ENCODE measurements at places on chromosomes 2 and 18. TPM values are rescaled to one million over a fixed set of nuclear protein-coding genes. Genes with fewer than 3 reads are reported as not detected.
A peak's percentile ranks its signal among the peaks of the same experiment; 100 is the strongest.

The TSN gene
- total RNA-seq = 53.7 TPM

DNA sequence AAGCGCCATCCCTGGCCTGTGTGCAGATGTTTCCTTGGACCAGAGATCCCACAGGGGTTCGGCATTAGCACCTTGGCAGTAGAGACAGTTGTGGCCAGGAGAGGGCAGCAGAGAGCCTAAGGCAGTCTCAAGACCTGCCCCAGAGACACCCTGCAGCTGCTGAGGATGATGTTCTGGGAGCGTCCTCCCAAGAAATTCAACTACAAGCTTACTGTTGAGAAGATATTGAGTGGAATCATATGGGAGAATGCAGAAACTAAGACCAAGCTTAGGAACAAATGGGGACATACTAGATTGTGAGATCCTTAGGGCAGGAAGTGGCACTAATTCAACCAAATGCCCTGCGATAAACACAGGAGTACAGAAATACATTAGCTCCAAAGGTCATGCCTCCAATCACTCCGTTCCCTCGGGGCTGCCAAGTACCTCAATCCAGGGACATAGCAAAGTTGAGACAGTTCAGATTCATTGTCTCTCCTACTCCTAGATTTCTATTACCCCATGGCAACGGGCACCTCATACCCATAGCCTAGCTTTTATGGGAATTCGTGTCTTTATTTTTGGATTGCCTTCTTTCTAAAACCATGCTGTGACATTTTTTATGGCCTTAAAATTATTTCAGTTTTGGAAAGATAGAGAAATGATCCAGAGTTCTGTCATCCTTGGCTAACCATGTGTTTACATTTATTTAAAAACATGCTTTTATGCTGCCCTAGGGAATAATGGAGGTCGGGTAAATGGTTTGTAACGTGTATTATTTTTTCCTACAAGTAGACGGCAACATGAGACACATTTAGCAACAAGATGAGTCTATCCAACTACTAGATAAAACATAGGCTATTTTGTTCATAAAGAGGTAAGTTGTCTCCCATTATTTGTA lies 2.2 kb upstream of the ERMN start:
- no peaks in the 10 kb centered on the region for H3K36me3 ChIP-seq
- no peaks in the 10 kb centered on the region for H3K27me3 ChIP-seq
- no peak overlapping the region for H3K4me3 ChIP-seq
- H3K4me1 ChIP-seq = no peaks in the 10 kb centered on the region

The TCF23 gene
- total RNA-seq = 63.8 TPM

DNA sequence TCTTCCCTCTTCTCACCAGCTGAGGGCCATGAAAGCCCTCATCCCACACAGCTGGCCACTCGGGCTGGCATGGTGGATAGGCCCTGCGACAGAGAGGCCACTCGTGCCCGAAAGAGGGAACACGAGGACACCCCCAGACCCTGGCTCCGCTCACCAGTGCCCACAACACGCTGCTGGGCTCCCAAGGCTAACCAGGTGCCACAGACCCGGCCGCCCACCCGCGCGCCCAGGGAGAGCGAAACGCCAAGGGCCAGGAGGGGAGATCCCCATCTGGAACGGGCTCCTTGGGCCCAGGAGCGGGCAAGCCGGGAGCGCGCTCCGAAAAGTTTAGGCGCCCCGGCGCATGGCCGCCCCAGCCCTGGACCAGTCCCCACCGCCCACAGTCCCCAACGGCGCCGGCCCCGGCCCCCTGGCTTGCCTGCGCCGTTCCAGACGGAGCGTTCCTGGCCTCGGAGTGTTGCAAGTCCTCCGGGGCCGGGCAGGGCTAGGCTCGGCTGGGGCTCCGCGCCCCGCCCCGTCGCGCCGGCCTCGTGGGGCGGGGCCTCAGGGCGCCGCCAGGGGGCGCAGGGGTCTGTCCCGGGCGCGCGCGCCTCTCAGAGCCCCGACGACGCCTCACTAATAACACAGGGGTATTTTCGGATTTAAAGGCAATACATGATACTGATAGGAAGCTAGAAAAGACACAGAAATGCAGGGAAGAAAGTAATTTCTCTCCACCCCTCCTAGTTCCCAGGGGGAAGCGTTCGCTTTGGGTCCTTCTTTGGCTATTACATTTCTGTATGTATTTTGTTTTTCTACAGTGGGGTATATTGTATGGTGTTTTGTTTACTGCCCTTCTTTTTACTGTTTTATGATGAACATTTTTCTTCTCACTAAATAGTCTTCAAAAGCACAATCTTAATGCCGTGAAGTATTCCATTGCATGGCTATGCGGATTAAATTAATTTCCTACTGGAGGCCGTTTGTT lies at the start of gene TMBIM1:
Gene TMBIM1, minus strand, starts transcription at position 456 of the 967 bp plus-strand sequence. CDS start 10,362 bp downstream, outside the sequence.
- H3K4me1 ChIP-seq = peaks cover 11% of the 10 kb centered on the region
- H3K27me3 ChIP-seq = no peaks in the 10 kb centered on the region
- H3K36me3 ChIP-seq = no peaks in the 10 kb centered on the region

DNA sequence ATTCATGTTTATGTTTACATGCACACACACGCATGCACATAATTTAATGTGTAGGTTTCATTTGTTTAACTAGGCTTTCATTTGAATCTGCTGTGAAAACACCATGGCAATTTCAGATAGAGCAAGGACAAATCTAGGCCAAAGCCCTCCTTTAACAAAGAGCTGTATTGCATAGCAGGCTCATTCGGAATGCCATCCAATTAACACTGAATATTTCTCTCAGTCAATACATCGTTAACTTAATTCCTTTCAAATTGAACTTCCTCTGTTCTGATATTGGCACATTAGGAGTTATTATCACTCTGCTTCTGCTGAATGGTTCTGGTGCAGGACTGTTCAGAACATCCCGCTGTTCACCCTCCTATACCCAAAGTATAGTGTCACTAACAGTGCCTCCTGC lies 435.1 kb upstream of the CDH20 start:
- no peak for DNase-seq
- no peak overlapping the region for H3K27ac ChIP-seq
- H3K4me1 ChIP-seq = no peaks in the 10 kb centered on the region
- no peak overlapping the region for H3K4me3 ChIP-seq

The ALLC gene
- total RNA-seq = not detected

The C2orf72 gene
- not detected for total RNA-seq

GRCh38 chr2:201517094-201517493 lies 65.6 kb downstream of the STRADB start:
- H3K4me1 ChIP-seq = no peaks in the 10 kb centered on the region
- H3K4me3 ChIP-seq = no peak overlapping the region
- no peak for DNase-seq
- no peaks in the 10 kb centered on the region for H3K36me3 ChIP-seq

The HRH4 gene
- total RNA-seq = not detected

The HJURP gene
- total RNA-seq = 0.07 TPM

GRCh38 chr2:96409820-96410164 lies 74.2 kb downstream of the NCAPH start:
- H3K36me3 ChIP-seq = no peaks in the 10 kb centered on the region
- H3K27ac ChIP-seq = no peak overlapping the region
- DNase-seq = no peak
- H3K27me3 ChIP-seq = no peaks in the 10 kb centered on the region
- H3K4me3 ChIP-seq = no peak overlapping the region

The EPB41L5 gene
- 24.6 TPM for total RNA-seq

GRCh38 chr2:178550352-178550751 lies 70.1 kb downstream of the PLEKHA3 start:
- DNase-seq = no peak
- no peak overlapping the region for H3K4me3 ChIP-seq
- H3K27ac ChIP-seq = no peak overlapping the region
- no peaks in the 10 kb centered on the region for H3K36me3 ChIP-seq
- H3K27me3 ChIP-seq = no peaks in the 10 kb centered on the region

DNA sequence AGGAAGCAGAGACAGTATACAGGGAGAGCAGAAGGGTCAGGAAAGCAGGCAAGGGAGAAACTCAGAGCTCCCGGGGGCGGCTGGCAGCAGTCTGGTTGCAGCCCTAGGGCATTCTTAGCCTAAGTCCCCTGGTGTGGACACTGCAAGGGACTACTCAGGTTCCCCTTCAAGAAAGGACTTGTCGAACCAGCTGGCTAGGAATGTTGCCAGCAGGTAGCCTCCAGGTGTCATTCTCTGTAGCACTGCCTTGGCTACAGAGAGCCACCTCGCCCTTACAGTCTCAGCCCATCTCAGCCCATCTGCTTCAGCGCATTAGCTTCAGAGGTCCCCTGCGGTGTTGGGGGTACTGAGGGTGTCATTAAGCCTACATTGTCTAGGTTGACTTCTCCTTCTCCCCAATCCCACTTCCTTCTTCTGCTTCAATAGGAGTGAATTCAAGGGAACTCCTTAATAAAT lies 11.3 kb upstream of the TMSB10 start:
- peaks cover 13% of the 10 kb centered on the region for H3K4me1 ChIP-seq
- no peaks in the 10 kb centered on the region for H3K36me3 ChIP-seq
- DNase-seq = no peak

The KRTCAP3 gene
- total RNA-seq = 3.6 TPM

DNA sequence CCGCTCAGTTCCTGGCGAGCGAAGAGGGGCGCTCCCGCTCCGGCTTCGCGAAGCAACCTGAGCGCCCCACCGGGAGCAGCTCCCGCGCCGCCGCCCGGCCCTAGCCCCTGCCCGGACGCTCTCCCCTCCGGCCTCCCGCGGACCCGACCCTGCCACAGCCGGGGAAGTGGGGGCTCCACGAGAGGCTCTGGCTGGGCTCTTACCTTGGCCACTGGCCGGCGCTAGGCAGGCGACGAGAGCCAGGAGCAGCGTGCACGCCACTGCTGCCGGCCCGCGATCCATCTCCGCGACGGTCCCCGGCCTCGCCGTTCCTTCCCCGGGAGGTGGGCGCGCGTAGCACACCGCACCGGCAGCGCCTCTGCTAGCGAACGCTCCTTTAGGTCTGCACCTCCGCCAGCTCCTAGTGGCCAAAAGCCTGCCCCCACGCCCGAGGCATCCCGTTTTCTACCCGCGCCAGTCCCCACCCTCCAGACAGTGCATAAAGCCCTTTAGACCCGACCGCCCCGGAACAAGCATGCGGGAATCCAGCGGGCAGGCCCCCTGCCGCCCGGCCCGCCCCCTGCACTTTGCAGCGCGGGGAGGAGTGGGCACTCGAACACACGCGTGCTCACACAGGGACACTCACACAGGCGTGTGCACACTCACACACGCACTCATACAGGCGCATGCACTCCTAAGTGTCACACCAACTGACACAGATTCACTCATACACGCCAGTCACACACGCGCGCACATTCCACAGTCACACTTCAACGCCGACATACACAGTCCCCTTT lies at the start of gene LRP2:
Gene LRP2, minus strand, starts transcription at position 417 of the 776 bp plus-strand sequence. Its CDS starts 135 bp downstream, at position 282.
- peaks cover 23% of the 10 kb centered on the region for H3K4me1 ChIP-seq
- H3K4me3 ChIP-seq = peak within 1 kb of the TSS; percentile 32
- H3K27me3 ChIP-seq = no peaks in the 10 kb centered on the region
- H3K36me3 ChIP-seq = no peaks in the 10 kb centered on the region
- DNase-seq = no peak

The SULT1C2 gene
- total RNA-seq = 0.40 TPM

GRCh38 chr2:143489145-143489544 lies 359.9 kb downstream of the ARHGAP15 start:
- no peak for DNase-seq
- no peaks in the 10 kb centered on the region for H3K4me1 ChIP-seq
- no peaks in the 10 kb centered on the region for H3K27me3 ChIP-seq
- no peak overlapping the region for H3K27ac ChIP-seq
- no peaks in the 10 kb centered on the region for H3K36me3 ChIP-seq
- no peak overlapping the region for H3K4me3 ChIP-seq

The GATA6 gene
- 82.4 TPM for total RNA-seq

The SERPINB4 gene
- total RNA-seq = not detected

DNA sequence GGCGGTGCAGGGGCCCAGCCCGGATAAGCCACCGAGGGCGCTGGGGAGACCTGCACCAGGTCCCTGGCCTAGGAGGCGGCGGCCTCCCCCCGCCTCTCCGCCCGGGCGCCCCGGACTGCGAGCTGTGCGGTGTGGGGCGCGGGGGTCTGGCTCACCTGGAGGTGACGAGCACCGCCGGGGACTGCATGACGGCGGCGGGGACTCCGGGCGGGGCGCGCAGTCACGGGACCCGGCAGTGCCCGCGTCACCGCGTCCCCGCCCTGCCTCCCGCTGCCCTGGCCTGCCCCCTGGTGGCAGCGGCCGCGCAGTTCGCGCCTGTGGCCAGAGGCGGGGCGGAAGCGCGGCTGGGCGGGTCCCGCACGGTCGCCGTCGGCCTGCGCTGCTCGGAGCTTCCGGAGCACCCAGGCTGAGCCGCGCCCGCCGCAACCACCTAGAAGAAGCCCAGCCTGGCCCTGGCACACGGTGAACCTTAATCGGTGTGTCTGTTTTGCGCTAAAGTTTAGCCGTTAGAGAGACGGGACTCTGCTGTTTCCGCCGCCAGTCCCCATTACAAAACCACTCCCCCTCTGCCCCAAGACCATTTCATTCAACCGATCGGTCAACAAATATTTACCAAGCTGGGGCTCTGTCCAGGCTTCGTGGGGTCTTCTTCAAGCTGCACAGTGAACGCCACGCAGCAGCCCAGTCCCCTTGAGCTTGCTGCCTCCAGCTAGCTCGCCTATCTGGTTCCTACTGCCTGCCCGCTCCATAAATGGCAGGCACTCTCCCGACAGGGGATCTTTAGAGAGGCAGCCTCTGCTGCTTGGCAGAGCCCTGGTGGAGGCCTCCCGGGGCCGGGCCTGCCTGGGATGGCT lies at the start of gene HS1BP3:
Gene HS1BP3, minus strand, starts transcription at position 222 of the 854 bp plus-strand sequence. Its CDS starts 35 bp downstream, at position 187.
- no peaks in the 10 kb centered on the region for H3K36me3 ChIP-seq
- H3K27me3 ChIP-seq = no peaks in the 10 kb centered on the region
- peak within 1 kb of the TSS; percentile 52 for H3K27ac ChIP-seq
- peaks cover 10% of the 10 kb centered on the region for H3K4me1 ChIP-seq
- DNase-seq = peak; percentile 77

GRCh38 chr18:33540392-33540791 lies 37.6 kb upstream of the ASXL3 start:
- DNase-seq = no peak
- no peak overlapping the region for H3K4me3 ChIP-seq
- H3K36me3 ChIP-seq = no peaks in the 10 kb centered on the region

GRCh38 chr2:3040496-3041140 lies 337.0 kb downstream of the EIPR1 start:
- H3K27ac ChIP-seq = no peak overlapping the region
- no peak for DNase-seq

GRCh38 chr2:7539077-7539476 lies 621.9 kb downstream of the RNF144A start:
- no peaks in the 10 kb centered on the region for H3K27me3 ChIP-seq
- H3K4me3 ChIP-seq = no peak overlapping the region
- no peak overlapping the region for H3K27ac ChIP-seq
- no peaks in the 10 kb centered on the region for H3K4me1 ChIP-seq
- no peaks in the 10 kb centered on the region for H3K36me3 ChIP-seq

The TFCP2L1 gene
- total RNA-seq = not detected

GRCh38 chr2:183093857-183094657 lies 15.5 kb downstream of the DUSP19 start:
- no peaks in the 10 kb centered on the region for H3K4me1 ChIP-seq
- no peak overlapping the region for H3K27ac ChIP-seq
- DNase-seq = no peak
- no peak overlapping the region for H3K4me3 ChIP-seq

Data from ovary (tissue), 10 donors.